ENCODE measurements at places on chromosomes 2 and 18. TPM values are rescaled to one million over a fixed set of nuclear protein-coding genes. Genes with fewer than 3 reads are reported as not detected.

MFSD2B gene
- not detected for total RNA-seq

CRYBA2 gene
- total RNA-seq: not detected

TET3 gene
- 13.0 TPM for total RNA-seq

CEP68 gene
- total RNA-seq: 6.6 TPM

CNNM3 gene
- total RNA-seq: 11.4 TPM

SNORC gene
- total RNA-seq: 0.33 TPM

OXER1 gene
- total RNA-seq: 2.0 TPM

ABCB6 gene
- 38.0 TPM for total RNA-seq

CCDC148 gene
- total RNA-seq: not detected

ASXL3 gene
- total RNA-seq: 0.11 TPM

CDK15 gene
- 8.5 TPM for total RNA-seq

DSG1 gene
- 1.2 TPM for total RNA-seq

Data from placental epithelial cell (primary cell).